ENCODE measurements at places on chromosomes 6 and 20.

GRCh38 chr20:56414842-56415765, 3.0 kb downstream of the CASS4 start:
- no peak for DNase-seq

DNA sequence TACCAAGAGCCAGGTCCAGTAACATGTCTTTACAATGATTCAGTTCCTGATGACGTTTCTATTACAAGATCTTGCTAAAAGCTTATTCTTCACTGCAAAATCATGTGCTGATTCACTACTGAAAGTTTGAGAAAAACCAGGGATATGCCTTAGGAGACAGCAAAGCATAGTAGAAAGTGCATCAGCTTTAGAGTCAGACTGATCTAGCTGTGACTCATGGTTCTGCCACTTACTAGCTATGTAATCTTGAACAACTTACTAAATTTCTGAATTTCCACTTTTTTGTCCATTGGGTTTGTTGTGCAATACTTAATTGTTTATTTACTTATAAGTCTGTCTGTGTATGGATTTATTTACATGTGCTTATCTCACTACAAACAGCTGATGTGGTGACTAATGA, 198.5 kb upstream of the RSPO3 start:
- no peak for DNase-seq

GRCh38 chr6:40352006-40352405, 235.2 kb downstream of the LRFN2 start:
- no peak for DNase-seq

DNA sequence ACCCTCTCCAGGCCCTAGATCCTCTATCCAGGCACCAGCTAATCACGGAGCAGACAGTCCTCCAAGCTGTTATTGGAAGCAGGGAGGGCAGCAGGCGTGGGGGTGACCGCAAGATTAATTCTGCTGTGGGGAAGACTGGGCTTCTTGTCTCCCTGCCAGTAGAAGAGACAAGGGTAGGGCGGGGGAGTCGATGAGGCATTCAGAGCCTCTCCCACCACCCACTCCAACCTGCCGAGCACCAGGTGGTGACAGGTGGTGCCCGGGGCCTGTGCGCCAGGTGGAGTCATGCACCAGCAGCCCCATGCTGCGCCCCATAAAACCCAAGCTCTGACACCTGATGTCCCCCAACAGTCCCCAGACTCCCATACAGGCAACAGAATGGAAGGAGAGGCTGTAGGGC, 89.6 kb downstream of the CDH22 start:
- no peak for DNase-seq

- DNase-seq = no peak
Observed at GRCh38 chr20:47097691-47098622, 203.3 kb downstream of the EYA2 start.

DNA sequence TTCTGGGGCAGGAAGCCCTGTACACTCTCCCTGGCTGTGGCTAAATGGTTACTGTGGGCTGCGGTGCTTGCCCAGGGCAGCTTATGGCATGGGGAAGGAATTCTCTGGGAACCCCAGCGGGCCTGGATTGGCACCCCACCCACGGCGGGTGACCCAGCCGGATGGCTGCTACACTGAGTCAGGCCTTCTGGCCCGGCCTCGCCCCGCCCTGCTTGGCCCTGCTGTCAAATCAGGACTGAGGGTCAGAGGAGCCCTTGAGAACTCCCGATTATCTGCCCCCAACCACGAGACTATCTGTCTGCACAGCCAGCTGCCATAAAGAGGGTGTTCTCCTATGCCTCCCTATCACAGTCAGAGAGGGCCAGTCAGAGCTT, 7.3 kb upstream of the ITPR3 start:
- no peak for DNase-seq

DNA sequence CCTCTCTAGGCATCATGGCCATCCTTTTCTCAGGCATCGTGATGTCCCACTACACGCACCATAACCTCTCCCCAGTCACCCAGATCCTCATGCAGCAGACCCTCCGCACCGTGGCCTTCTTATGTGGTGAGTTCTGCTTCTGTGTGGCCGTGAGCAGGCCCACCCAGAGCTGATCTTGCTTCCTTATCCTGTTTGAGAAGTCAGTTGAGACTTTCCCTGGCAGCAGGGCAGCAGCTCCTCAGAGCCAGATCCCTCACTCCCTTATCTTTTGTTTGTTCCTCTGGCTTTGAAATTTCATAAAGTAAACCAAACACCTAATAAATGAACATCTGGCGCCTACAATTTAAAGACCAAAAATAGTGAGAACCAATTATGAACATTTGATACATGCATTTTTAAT, 40.6 kb downstream of the SPATA2 start:
- DNase-seq = no peak

- DNase-seq = no peak
Observed at GRCh38 chr6:42963179-42963854, 2.8 kb downstream of the GNMT start.

GRCh38 chr6:68256391-68256790, 378.7 kb upstream of the ADGRB3 start:
- DNase-seq = no peak

DNA sequence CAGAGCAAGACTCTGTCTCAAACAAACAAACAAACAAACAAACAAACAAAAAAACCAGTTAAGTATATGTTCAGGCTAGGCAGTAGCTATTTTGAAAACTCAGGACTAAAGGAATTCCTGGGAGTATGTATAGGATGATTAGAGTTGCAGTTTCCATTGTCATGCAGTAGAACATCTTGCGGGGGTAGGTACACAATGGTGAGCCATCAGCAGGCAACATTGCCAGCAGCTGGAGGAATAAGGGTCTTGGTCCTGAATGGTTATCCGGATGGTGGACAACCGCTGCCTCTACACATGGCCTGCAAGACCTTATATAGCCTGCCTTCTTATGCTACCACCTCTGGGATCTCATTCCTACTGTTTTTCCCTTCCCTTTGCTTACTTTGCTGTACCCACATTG, 297.5 kb downstream of the SOX4 start:
- no peak for DNase-seq

DNA sequence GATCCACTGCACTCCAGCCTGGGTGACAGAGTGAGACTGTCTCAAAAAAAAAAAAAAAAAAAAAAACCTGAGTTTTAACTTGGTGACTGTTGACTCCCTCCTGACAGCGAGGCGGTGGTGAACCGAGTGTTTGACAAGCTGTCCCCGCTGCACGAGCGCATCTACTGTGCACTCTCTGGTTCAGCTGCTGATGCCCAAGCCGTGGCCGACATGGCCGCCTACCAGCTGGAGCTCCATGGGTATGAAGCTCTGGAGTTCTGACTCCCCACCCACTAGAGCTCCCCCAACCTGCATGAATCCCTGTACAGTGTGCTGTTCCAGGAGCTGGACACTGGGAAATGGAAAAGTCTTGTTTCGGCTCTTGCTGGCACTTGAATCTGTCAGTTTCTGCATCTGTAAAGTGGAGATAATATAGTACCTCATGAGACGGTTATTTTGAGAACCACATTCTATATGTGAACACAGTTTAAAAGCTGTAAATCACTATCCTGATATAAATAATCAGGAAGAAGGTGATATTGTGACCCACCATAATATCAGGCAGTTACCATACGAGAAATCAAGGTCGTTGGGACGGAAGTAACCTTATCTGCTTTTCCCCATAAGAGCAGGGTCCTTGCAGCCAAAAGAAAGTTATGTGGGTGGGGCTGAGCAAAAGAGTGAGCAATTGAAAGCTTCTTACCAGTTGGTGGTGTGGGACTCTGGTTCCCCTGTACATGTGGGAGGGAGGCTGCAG, 3.3 kb downstream of the PSMB9 start:
- DNase-seq = no peak

Data from T-helper 22 cell (primary cell).